ENCODE measurements at places on chromosomes 6 and 20.

DNA sequence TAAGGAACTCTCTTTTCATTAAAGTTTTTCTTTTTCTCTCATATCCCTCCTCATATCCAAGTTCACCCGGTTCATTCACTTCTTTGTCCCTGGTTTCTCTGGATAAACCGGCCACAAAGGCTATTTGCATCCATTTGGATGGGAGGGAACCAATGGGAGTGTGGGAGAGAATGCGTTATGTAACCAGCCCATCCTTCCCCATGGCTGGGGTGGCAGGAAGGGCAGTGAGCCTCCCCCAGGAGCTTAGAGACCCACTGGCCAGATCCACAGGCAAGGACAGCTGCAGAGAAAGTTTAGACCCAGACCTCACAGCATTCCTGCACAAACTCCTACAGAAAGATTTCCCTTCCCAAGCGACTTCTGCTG is 10.7 kb downstream of the CASS4 start:
- no peak for DNase-seq

DNA sequence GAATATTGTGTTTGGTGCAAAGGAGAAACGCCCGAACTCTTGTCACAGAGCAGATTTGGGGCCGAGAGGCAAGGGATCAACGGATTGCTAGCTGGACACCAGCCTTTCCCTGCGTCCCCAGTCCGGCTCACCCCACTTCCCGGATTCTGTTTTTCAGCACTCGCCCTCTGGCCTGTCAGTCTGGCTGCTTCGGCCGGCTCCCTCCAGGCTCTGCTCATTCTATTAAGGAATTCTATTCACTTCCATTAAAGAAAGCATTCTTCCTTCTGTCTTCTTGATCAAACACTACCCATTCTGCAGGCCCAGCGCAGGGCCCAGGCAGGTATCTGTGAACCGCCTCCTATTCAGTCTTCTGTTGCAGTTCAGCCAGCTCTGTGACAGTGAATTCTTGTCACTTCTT is 91.7 kb downstream of the RNF182 start:
- no peak for DNase-seq

GRCh38 chr6:20877008-20877937 is 343.0 kb downstream of the CDKAL1 start:
- DNase-seq: no peak

- no peak for DNase-seq
These were observed 16.1 kb upstream of the CCN6 start for GRCh38 chr6:112037783-112038216.

DNA sequence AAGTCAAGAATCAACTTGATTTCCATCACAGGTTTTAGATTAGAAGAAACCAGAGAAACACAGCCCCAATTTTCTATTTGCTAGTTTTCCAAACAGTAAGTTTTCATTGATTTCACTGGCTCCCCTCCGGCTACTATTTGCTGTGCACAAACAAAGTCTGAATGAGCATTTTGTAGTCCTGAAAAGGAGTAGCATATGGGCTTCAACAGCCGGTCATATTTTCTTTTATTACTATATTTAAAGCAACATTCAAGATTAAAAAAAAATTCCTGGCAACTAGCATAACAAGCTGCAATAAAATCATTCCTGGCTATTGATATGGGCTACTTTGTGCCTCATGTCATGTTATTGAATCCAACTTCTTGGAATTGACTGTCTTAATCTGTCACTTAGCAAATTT is 48.3 kb downstream of the CARMIL1 start:
- DNase-seq: no peak

DNA sequence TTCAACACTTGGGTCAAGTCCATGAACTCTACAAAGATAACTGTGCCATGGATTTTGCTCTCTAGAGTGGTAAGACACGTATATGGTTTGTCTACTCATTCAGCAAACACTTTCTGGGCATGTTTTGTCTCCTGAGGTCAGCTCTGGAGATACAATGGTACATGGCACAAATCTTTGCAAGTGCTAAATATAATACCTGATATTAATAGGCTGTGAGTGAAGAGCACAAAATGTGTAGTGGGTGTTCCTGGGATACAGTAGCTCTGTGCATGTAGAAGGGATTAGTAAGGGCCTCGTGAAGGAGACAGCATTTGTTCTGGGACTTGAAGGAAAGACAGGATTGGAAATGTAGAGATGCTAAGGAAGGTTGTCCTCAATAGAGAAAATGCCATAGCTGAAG is 360.9 kb downstream of the BCKDHB start:
- DNase-seq: no peak

- no peak for DNase-seq
These were observed 530 bp downstream of the GOPC start for GRCh38 chr6:117601811-117602150.

DNA sequence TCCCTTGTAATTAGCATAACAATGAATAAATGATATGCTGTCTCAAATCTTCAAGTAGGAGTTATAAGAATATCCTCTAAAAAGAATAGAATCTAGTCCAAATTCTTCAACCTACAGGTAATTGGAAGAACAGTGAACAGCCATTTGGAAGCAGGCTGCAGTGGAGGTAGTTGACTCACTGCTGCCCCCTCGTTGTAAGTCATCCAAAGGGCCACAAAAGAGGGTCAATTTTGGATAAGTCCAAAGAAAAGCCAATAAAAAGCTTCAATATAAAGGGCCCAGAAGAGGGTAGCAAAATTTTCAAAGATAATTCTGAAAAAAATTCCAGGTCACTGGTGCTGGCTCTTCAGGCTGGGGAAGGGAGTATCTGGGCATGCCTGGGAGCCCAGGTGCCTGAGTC is 60.8 kb upstream of the SSTR4 start:
- no peak for DNase-seq

GRCh38 chr20:49233226-49233625 is 14.0 kb downstream of the DDX27 start:
- no peak for DNase-seq

DNA sequence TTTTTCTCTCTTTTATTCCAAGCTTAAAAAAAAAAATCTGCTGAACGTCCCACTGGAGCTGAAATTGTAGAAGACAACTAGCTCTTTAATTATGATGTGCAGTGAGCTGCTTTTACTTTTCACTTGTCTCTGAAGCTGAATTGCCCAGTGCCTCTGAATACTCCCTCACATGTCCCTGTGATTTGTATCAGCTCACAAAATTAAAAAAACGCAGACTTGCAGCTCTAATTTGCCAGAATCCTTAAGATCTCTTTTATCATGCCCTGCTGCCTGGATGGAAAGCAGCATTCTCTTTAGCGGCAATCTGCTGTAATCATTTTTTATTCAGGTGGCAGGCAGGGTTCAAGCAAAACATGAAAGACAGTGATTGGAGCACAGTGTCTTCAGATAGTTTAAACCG is 443.8 kb upstream of the SPTLC3 start:
- no peak for DNase-seq

DNA sequence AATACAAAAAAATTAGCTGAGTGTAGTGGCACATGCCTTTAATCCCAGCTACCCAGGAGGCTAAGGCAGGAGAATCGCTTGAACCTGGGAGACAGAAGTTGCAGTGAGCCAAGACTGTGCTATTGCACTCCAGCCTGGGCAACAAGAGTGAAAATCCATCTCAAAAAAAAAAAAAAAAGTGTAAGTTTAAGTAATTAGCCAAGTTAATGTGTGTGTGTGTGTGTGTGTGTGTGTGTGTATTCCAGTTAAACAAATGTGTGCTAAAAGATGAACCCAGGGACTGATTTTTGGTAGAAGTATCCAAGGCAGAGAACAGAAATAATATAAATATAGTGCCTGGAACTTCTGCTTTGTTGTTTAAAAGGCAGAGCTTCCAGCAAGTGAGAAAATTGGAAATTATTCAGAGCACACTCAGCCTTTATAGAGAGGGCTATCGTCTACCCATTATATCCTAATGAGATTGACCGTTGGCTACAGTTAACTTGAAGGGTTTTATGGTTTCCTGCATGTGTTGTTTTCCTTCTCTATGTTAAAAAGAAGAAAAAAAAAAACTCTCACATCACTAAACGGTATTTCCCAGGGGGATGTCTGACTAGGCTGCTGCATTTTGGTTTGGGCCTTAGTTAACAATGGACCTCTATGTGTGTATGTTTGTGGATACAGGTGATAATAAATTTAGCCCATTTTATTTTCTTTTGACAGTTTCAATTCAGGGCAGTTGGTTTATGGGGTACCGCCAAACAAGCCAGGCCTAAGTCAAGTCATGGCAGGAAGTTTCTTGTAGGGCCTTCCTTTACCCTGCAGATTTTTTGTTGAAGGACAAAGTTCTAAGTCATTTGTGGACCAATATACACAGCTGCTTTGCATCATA is 9.8 kb downstream of the SOX4 start:
- no peak for DNase-seq

GRCh38 chr6:109050012-109050411 is 44.6 kb downstream of the SESN1 start:
- DNase-seq: no peak

GRCh38 chr6:50610562-50610961 is 102.8 kb upstream of the TFAP2D start:
- DNase-seq: no peak

- DNase-seq: no peak
These were observed 136.4 kb downstream of the UST start for GRCh38 chr6:148883270-148883669.

GRCh38 chr6:100338090-100338489 is 126.6 kb downstream of the SIM1 start:
- no peak for DNase-seq

- DNase-seq: no peak
These were observed 345.3 kb downstream of the CDKAL1 start for GRCh38 chr6:20879526-20879925.

- DNase-seq: no peak
These were observed 36.5 kb upstream of the FAM83C start for GRCh38 chr20:35328689-35329088.

DNA sequence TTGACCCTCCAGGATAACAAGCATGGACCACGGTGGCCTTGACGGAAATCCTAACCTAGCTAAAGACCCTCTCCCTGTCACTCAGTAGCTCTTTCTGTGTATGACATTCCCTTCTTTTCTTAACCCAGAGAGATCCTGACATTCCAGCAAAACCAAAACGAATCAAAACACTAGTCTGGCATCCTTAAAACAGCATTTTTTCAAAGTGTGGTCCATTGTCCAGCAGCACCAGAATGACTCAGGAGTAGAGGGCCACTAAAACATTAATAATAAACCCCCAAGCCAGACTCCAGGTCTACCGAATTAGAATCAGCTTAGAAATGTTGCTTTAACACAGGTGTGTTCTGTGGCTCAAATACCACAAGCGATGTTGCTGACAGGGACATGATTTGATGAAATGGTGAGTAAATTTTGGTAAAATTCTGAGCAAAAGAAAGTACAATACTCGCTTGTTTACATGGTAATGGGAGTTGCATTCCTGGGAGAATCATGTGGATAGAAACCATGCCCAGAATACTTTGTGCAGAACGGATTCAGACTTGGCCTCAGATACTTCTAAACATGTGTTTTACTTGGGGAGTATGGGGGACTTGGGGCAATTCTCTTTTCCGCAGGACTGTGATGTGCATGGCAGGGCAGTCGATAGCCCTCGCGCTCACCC is 174.2 kb upstream of the KCNG1 start:
- no peak for DNase-seq

DNA sequence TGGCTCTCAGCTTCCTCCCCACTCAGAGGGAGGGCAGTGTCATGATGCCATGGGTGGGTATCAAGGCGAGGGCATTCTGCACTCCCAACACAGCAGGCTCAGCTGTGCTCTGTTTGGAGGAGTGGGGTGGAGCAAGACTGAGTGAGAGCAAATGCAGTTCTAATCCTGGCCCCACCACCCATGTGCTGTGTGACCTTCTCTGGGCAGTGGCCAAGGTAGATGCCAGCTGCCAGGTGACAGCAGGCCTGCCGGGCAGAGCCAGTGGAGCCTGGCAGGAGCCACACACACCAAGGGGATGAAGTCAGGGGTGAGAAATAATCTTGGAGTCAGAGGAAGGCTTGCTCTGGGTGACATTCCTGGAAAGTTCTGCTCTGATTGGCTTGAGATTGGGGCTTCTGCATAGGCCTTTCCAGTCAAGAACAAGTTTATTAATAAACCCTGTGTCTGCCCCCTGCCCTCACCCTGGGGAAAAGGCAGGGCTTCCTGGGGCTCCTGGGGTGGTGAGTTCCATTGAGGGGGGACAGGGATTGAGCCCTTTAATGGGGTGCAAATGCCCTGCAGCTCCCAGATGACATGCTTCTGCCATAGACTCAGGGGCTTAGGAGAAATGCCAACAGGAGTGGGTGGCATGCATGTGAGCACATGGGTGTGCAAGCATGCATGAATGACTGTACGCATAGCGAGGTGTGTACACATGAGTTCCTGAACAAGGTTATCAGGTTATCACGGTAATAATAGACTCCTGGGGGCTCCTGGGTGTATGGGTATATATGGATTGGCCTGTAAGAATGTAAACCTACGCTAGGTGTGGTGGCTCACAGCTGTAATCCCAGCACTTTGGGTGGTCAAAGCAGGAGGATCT is 134.2 kb downstream of the MRPL14 start:
- DNase-seq: no peak

DNA sequence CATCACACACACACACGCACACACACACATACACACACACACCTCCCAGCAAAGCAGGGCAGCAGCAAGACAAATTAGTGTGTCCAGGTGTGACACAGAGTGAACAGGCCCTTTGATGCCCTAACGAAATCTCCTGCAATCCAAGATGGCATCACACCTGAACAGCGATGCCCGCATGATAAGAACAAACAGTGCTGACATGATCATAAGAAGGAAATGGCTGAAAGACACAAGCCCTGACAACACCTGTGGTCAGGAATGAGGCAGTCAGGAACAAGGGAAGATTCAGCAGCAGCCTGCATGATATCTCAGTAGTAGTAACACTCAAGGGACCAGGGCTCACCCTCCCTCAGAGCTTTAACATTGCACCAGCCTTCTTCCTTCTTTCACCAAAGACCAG is 156.9 kb downstream of the FAXC start:
- DNase-seq: no peak

- no peak for DNase-seq
These were observed 146.9 kb upstream of the CITED2 start for GRCh38 chr6:139521338-139521737.

DNA sequence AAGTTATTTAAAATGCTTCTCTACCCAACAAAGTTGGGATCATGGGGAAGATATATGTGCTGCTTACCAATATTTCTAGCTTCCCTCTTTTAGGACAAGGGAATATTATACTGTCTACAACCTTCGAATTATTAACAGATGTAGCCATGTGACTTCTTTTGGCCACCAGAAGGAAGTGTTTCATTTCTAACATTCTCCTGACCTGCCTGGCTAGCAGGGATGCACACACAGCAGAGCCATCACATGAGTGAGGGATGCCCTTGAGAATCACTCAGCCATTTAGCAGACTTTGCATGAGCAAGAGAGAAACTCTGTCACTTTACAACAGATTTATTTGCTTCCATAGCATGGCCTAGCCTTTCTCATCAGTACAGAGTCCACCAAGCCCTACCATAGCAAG is 230.7 kb upstream of the MARCKS start:
- DNase-seq: no peak
